WTC11 (cell line): ENCODE measurements at places on chromosomes 1 and 21.

DNA sequence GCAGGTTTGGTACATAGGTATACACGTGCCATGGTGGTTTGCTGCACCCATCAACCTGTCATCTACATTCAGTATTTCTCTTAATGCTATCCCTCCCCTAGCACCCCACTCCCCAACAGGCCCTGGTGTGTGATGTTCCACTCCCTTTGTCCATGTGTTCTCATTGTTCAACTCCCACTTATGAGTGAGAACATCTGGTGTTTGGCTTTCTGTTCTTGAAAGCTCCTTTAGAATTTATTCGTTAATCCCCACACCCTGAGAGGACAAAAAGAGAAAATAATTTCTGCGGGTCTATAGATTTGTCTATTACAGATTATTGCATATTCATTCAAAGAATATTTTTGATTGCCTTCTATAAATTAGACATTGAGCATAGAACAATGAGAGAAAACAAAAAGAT is 455.5 kb downstream of the PLPP3 start:
- no peak for DNase-seq

GRCh38 chr1:203571661-203572060 is 55.0 kb upstream of the ATP2B4 start:
- DNase-seq = no peak

DNA sequence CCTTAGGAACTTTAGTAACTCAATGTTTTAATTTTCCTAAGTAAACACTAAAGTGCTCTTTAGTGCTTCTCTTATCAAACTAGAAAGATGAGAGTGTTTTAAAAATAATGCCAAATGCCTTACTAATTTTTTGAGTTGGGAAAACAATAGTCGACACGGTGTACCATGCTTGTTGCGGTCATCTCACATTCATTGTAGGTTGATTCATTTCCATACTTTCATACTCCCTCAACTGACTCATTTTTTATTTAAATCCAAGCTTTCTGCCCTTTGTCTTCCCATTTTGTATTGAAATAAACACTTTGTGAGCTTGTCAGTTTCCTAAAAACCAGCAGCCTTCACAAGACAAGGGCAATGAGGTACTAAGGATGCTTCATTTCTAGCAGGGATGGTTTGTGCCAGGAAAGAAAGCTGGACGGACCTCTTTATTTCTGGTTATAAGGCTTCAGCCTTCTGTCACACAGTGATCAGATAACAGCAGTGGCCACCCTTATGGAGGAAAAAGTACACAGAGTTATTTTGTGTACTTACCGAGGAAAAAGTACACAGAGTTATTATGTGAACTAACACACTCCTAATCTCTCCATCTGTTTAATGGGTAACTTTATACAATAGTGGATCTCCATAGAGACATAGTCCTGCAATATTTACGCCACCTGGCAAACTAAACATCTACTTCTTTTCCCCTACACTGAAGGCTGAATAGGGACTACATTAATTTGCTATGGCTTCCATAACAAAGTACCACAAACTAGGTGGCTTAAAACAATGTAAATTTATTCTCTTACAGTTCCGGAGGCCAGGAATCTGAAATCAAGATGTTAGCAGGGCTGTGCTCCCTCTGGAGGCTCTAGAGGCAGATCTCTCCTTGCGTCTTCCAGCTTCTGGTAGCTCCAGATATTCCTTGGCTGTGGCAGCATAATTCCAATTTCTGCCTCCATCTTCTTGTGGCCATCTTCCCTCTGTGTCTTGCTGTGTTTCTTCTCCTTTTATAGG is 13.0 kb upstream of the CCDC190 start:
- DNase-seq = no peak

DNA sequence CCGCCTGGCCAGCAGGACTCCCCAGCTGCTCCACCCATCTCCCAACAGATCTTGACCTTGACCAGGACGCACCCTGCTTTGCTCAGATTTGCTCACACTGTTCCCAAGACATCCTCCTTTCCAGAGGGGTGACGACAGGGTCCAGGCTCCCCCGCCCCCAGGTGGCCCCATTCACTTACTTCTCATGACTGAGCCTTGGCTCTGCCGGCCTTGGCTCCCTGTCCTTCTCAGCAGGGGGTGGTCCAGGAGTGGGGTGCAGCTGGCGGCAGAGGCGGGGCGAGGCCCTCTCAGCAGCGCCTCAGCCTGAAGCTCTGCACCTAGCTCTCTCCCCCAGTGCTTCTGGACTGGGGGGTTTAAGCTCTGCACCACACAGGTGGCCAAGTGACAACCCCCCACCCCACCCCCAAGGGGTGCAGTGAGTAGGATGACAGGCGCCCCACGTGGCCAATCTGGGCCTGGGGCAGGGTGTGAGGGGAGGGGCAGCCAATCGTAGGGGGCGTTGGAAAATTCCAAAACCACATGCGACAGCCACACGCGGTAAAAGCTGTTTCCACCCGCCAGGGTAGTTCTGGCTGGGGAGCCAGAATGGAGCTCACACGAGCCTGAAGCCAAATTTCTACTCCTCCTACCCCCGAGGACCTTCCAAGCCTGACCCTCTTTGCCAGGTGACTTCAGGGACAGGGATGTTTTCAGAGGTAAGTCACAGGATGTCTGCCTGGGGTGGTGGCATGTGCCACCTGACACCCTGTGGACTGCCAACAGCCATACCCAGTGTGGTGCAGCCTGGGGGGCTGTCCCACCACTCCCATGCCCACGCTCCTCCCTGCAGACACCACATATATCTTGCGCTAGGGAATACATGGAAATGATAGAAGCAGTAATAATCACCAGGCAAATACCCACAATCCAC is 5.6 kb downstream of the RORC start:
- peak; percentile 55 for DNase-seq

DNA sequence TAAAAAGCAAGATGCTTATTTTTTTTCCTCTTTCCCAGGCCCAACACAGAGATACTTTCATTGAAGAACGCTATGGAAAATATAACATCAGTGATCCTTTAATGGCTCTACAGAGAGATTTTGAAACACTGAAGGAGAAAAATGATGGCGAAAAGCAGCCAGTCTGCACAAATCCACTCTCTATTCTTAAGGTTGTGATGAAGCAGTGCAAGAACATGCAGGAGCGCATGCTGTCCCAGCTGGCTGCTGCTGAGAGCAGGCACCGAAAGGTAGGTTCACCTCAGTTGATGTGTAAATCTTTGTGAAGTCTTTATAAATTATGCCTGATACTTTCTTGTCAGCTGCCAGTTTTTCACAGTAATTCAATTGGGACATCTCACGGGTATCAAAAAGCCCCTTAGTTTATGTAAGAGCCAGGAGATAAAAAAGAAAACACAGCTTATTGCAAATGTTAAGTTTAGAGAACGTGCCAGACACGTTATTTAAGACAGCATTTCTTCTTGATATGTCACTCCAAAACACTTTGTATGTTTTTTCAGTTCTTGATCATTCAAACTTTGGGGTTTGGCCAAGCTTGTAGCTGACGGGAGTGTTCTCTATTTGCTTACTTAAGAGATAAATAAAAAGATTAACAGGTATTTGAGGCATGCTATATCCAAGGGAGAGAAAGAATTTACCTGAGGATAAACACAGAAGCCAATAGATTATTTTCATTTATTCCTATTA is 53.1 kb downstream of the CTTNBP2NL start:
- DNase-seq = no peak

DNA sequence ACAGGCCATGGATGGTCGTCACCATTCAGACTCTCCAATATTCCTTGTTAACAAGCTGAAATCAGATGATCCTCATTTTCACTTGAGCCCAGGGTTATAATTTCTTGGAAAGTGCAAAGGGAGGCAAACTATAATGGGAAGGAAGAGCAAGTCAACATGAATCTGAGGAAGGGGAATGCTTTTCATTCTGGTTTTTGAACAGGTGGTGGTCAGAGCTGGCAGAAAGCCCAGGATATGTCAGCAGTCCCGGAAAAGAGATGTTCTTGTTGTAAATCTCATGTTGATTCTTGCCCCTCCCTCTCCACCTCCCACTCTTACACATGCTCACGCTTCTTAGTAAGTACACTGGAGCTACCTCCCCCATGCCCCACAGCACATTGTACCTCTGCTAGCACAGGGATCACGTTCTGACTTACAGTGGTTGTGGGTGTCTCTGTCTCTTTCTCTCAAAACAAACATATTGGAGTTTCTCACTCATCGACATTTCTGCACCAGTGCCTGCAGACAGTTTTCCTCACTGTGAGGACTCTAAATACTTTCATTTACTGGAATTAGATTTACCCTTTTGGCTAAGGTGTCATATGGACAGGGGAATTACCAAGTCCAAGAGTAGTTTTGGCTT is 77.6 kb downstream of the XCL2 start:
- no peak for DNase-seq

- no peak for DNase-seq
Observed at GRCh38 chr1:224219011-224219611, 36.1 kb downstream of the DEGS1 start.

GRCh38 chr1:215444715-215445414 is 122.2 kb upstream of the KCTD3 start:
- no peak for DNase-seq

DNA sequence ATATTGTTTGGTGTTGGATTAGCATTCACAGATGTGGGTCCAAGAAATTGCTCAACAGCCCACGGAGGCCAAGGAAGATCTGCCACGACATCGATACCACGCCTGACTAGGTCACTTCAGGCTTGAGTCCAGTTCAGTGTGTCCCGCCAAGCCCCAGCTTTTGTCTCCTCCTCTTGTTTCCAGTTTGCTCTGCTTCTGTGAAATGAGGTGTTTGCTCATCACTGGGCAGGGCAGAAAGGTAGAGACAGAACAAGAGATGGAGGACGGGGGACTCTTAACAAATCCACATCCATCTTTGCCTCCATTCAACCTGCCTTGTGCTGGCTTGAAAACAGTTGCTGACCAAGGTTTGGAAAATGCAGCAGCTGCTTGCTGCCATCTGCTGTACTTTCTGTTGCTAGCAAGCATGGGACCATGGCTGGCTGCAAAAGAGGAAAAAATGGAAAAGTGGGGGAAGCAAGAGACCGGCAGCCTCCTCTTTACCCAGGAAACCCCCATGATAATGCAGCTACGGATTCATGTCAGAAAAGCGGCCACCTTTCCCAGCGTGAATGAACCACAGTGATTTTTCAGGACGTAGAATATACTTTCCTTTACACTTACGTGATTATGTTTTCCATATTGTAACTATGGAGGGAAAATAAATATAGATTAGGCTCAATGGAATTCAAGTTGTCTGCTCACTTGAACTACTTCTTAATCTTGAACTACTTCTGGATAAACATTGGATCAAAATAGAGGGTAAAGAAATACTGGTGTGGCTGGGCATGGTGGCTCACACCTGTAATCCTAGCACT is 80.2 kb upstream of the GREM2 start:
- DNase-seq = peak; percentile 50

DNA sequence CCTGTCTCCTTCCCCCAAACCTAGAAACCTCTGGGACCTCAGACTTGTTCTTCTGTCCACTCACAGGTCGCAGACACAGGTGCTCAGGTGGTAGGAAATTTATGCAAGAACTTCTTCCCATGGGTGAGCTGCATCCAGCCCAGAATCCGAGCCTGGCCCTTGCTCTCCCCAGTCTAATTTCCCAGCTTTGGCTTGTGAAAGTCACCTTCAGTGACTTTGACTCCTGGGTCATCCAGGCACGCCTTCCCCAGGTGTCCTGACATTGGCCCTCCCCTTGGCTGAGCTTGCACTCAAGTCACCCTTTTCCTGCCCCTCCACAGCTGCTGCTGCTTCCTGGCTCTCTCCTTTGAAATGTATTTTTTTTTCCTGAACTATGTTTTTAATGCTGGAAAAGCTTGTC is 6.6 kb downstream of the IPO13 start:
- no peak for DNase-seq

GRCh38 chr21:26236281-26236680 is 65.7 kb upstream of the APP start:
- no peak for DNase-seq

DNA sequence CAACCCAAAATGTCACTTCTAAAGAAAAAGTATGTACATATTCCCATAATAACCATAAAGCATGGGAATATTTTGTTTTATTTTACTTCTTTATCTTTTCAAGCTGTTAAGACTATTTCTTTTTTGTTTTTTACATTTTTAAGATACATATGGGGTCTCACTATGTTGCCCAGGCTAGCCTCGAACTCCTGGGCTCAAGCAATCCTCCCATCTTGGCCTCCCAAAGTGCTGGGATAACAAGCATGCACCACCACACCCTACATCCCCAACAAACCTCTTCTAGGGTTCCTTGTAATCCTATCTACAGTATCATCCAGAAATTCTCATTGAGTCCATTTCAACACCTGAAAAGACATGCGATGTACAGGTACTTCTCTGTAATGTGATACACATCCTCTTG is 87.5 kb downstream of the TM2D1 start:
- no peak for DNase-seq

GRCh38 chr1:3819771-3820200 is 23.5 kb upstream of the LRRC47 start:
- DNase-seq = no peak

- no peak for DNase-seq
Observed at GRCh38 chr1:184626076-184627006, 128.3 kb downstream of the EDEM3 start.

DNA sequence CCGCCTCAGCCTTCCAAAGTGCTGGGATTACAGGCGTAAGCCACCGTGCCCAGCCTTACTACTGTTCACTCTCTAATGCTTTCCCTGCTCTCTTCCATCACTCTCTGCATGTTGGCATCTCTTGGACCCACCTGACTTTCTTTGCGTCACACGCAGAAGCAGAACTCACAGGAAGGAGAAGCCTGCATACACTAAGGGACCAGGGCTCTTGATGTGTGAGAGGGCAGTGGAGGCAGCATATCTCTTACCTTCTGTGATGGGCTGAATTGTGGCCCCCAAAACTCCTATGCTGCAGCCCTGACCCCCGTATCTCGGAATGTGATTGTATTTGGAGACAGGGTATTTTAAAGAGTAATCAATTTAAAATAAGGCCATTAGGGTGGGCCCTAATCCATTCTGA is 26.7 kb upstream of the SLAMF9 start:
- DNase-seq = no peak

DNA sequence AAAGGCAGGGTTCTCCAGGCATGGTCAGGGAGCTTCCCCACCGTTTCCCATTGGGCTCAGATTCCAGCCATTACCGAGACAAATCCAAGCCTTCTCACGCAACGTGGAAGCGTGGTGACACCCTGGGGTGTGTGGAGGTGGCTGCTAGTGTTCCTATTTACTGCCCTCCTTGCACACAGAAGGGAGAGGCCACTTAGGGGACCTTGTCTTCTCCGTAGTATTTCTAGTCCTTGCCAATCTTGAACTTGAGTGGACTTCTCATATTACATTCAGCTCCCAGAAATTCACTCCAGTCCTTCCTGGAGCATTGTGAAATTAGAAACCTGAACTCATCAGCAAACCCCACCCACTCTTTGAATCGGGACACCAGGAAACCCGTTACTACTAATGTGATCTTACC is 131.6 kb downstream of the AJAP1 start:
- DNase-seq = no peak

GRCh38 chr1:224500796-224501195 is 66.2 kb upstream of the WDR26 start:
- no peak for DNase-seq

- no peak for DNase-seq
Observed at GRCh38 chr1:61332796-61333195, 250.4 kb downstream of the NFIA start.

- no peak for DNase-seq
Observed at GRCh38 chr1:231557898-231558707, 29.6 kb downstream of the TSNAX start.

- DNase-seq = peak; percentile 92
Observed at GRCh38 chr1:11858968-11859871, 475 bp upstream of the NPPB start.

- no peak for DNase-seq
Observed at GRCh38 chr1:227299688-227300087, 18.6 kb downstream of the CDC42BPA start.
